ENCODE measurements at places on chromosomes 13 and 19.

GRCh38 chr13:99403458-99403971, 96.3 kb upstream of the GPR183 start:
- no peak for DNase-seq

DNA sequence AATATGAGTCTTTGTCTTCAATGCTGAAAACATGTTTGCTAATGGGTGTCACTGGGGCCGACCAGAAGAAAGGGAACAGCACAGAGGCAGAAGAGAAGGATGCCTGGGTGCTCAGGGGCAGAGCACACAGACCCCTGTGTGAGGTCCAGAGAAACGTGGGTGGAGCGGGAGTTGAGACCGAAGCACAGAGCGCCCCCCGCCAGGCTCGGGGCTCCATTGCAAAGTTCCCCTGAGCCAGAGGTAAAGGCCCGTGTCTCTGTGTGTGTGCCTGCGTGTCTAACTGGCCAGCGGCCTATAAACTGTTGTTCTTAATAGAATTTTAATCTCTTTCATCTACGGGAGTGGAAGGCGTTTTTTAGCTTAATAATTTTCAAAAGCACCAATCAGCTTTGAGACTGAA, 343.1 kb downstream of the TEX29 start:
- no peak for DNase-seq

DNA sequence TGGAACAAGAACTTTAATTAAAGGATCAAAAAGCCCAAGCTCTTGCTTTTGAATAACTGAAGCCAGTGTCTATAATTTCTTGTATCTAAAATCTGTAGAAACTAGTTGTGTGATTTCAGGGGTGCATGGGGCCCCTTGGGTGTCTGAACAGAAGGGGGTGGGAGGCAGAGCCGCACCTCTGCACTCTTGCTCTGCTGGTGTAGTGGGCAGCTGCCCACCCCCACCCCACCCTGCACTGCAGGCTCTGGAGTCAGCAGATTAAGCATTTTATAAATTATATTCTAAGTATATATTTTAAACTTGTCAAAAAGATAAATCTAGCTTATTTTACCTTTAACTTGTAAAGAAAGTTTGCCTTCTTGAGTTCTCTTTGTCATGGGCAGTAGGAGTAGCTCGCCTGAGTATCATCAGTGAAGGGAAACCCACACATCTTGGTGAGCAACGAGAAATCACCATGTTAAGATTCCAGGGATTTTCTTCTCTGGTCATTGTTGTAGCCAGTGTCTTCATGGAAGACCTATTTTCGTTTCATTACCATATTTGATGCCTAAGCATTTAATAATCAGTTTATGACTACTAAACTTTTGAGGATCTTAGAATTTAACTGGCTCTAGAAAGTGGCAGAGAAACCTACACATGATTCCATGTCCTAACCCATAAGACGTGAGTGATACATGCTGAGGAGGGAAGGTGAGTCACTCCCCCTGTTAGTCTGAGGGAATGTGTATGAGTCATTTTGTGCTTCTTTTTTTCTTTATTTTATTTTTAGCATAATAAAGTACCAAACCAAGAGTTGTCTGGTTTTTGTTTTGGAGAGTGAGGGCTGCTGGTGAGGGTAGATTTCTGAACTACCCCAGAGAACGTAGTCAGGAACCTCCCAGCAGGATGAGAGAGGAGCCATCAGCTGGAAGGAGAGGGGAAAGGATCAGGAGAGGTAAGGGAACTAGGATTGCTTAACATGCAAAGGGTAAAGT, 7.7 kb downstream of the UBE2L5 start:
- DNase-seq, result no peak

DNA sequence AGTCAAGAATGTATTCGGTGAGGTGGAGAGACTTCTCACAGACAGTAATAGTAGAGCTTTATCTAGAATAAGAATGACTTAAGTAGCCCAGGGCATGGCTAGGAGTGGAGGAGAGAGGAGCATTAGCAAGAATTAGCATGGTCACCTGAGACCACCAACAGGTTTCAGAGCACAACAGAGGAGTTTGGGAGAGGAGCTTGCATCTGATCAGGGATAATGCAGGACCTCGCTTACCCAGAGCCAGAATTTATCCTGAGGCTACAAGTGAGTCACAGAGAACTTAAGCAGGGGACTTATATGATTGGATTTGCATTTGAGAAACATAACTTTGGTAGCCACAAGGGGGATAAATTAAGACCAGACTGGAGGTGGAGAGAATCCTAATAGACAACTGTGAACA, 102.1 kb upstream of the FNDC3A start:
- peak; percentile 61 for DNase-seq

DNA sequence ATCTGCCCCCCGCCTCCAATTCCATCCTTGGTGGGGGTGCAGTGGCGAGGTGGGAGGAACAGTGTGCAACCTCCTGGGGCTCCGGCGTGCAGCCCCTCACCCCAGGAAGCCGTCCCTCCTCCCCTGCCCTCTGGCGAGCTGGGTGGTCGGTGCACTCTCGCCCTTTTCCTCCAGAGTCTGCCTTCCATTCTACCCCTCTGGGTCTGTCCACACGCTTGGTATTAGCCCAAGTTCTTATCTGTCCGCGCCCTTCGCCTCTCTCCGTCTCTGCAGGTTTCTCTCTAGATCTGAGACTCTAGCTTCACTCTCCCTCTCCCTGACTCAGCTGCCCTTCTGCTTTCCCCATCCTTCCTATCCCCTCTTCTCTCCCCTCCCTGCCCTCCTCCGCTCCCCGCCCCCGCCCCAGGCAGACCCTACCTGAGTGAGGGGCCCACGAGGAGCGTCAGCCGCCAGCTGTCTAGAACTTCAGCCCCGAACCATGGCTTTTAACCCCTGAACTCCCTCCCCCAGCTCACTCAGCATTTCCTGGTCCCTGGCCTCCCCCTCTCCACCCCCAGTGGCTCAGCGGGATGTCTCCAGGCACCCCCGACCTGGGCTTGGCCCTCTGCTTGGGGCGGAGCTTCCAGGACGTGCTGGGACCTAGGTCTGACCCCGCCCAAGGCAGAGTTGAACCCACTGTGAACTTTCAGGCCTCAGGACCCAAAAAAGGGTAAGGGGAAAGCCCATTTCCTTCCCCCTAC, 499 bp upstream of the KLK13 start:
- DNase-seq, result no peak

- DNase-seq, result no peak
Observed at GRCh38 chr19:55287361-55288079, 3.7 kb downstream of the BRSK1 start.

DNA sequence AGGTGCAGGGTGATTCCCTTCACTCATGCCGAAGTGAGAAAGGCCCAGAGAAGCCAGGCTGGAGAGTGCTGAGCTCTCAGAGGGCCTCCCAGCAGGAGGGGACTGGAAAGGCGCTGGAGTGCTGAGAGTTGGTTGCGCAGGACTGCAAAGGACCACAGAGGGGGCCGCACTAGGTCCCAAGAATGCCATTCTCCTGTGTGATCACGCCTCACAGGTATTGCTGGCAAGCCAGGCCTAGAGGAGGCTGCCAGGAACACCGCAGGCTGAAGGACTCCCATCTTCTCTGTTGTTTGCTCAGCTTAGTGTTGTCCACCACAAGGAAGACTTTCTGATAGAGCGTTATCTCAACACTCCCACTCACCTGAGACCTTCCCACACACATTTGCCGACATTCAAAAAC, 165.0 kb downstream of the FGF14 start:
- DNase-seq, result no peak

- DNase-seq, result no peak
Observed at GRCh38 chr19:56114051-56114777, 6.9 kb downstream of the ZNF787 start.

DNA sequence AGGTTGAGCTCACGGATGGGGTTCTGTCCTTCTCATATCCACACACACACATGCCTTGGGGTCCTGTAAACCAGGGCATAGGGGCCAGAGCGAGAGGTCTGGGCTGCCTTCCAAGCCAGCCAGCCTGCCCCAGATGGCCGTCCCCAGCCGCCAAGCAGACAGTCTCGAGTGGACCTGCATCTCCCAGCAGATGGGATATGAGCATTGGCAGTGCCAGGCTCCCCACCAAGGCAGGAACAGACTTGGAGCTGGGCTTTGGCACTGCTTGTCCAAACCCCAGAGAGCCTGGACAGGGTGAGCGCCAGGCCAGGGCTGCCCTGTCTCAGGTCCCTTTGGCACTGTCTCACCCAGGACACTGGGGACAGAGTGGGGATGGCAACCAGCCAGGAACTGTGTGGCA, 130.4 kb downstream of the DPF1 start:
- no peak for DNase-seq

DNA sequence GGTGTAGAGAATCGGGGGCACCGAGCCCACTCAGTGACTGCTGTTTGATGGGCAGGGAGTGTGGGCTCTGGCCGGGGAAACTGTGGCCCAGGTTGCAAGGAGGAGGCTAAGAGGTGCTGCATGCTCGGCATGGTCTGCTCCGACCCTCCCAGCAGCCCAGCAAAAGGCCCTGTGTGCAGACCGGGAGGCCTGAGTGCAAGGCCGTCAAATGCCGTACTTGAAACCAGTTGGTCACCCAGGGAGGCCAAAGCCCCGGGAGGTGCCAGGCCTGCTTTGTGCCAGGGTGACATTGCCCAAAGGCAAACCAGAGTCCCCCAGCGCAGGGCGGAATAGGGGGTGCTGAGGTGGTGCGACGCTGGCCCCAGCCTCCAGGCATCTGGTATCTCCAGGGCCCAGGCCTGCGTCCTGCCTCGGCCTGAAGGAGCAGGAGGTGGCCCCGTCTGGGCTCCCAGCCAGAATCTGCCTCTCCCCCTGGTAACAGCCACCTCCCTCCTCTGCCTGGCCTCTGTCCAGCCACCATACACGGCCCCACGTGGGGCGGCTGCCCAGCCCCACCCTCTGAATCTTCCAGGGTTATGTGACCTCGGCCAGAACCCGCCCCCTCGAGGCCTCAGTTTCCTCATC, 4.0 kb downstream of the PIK3R2 start:
- DNase-seq, result peak; percentile 48

GRCh38 chr19:56113074-56113632, 7.9 kb downstream of the ZNF787 start:
- DNase-seq, result no peak

DNA sequence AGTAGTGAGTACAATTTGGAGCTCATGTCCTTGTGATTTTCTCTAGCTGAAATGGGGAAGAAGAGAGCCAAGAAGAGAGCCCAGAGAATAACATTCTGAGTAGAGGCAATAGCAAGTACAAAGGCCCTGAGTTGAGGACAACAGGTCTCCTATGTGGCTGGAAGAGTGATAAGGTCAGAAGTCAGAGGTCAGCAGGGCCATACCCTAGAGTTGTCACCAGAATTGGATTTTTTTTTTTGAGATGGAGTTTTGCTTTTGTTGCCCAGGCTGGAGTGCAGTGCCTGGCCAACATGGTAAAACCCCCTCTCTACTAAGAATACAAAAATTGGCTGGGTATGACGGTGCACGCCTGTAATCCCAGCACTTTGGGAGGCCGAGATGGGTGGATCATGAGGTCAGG, 8.0 kb upstream of the TRIM28 start:
- DNase-seq, result no peak

DNA sequence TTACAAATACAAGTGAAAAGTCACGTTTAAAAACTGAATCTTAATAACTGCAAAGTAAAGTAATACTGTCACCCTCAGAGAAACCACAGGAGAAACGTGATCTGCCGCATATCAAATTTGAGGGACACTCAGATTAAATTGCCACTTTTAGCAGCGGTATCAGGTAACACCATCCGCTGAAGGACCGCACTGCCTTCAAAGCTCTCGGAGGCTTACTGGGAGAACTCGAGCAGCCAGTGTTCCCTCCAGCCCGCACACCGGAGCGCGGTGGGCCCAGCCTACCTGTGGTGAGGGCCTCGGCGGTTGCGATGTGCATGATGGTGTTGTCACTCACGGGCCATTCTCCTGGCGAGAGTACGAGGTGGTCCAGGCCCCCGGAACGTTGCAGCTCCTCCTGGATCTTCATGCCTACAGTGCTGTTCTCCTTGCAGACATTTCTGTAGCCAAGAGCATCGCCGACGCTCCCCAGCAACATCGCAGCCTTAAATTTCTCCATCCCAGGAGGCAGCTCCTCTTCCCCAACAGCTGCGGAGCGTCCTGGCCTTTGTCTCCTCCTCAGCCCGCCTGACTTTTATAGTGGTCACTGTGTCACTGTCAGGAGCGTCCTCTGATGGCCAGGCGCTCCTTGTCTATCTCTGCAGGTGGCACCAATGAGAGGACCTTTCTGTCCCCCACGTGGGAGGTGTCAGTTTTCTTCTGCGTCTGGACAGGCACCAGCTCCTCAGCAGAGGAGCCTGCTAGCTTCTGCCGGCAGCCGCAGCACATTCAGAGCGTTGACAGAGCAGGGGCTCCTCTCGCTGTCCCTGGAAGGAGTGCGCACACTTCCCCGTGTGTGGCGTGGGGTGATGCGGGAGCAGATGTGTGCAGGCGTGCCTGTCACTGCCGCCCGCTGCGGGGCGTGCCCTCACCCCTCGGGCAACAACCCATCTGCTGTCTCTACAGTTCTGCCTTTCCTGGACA, at the start of gene ADPRHL1:
TSS of gene ADPRHL1 (minus strand) at position 547 of the 960 bp plus-strand sequence. CDS start at position 496, 51 bp downstream.
- no peak for DNase-seq

DNA sequence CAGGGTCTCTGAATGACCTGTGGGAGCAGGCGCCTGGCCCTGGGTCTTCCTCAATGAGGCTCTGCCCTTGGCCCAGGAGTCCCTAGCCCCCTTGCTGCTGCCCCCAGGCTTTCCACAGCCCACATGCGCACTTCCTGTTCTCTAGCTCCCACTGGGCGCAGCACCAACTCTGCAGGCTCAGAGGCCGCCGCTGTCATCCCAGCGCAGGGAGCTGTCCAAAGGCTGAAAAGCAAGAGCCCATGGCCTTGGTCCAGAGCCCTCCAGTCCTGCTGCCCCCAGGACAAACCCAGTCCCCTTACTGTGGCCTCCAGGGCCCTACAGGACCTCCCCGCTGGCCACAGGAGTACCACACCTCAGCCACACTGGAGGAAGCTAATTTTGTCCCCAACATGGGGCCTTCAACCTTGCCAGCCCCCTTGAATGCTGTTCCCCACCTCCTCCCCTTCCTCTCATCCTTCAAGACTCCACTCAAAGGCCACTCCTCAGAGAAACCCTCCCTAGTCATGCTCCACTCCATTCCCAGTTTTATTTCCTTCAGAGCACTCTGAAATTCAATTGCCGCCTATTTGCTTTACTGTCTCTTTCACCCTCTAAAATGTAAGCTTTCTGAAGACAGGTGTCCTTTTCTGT, 8.0 kb upstream of the POU2F2 start:
- DNase-seq, result peak; percentile 78

GRCh38 chr19:43895727-43896308, 39.3 kb downstream of the ZNF45 start:
- DNase-seq, result no peak

GRCh38 chr13:49450105-49450819, 6.2 kb downstream of the SETDB2 start:
- no peak for DNase-seq

DNA sequence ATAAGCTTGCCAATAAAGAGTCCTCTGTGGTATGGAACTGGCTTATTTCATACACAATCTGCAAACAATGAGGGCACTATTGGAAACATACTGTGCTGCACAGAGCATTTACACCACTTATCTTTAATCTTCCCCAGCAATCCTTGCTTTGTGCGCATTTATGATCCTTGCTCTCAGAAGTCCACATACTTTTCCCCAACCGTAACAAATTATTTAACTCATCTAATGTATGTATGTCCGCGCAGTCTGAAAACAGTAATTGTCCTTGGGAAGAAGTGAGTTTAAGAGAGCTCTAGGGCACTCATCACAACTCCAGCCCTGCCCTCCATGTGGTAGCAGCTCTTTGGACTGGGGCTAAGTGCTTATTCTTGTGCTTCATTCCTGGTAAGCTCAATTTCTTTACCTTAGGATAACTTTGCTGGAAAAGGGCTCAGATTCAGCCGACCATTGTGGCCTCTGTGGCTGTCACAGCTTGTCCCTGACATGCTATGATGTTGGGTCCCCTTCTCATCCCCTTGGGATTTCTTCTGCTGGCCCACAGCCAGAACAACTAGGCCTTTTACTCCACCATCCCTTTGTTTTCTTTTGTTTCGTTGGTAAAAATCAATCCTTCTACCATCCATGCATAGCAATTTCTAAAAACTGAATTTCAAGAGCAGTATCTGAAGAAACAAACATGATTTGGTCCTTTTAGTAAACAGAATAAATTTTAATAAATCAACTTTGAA, 152.7 kb downstream of the TNFRSF19 start:
- DNase-seq, result no peak
